ENCODE measurements at places on chromosomes 1 and 21.

DNA sequence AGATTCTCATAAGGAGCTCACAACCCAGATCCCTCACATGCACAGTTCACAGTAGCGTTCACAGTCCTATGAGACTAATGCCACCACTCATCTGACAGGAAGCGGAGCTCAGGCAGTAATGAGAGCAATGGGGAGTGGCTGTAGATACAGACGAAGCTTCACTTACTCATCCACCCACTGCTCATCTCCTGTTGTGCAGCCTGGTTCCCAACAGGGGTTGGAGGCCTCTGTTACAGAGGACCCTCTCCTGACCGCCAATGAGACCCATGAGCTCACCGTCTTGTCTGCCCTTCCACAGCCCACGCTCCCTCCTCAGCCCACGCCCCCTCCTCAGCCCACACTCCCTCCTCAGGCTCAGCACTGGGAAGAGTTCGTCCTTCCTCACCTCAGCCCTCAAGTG lies 39.6 kb downstream of the RSPH1 start:
- DNase-seq: peak; percentile 39

GRCh38 chr1:184030433-184031091 lies 7.0 kb downstream of the COLGALT2 start:
- no peak for DNase-seq

DNA sequence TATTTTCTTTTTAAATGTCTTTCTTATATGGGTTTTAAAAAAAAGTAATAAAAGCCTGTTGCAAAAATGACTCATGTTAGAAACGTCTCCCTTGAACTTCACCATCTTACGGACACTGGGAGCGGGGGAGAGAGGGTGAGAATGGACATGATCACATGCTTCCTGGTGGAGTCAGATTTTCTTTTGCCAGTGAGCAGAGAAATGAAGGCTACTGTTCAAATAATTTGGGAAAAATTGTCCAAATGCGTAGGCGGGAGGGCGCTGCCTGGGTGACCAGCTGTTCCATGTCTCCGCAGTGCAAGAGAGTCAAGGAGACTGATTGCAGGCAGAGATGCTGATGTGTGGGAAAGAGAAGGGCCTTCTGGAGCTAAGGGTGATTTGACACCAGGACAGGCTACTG lies 23.1 kb downstream of the EIF2D start:
- DNase-seq: no peak

GRCh38 chr21:21997390-21998333 lies 999.5 kb downstream of the NCAM2 start:
- DNase-seq: no peak

DNA sequence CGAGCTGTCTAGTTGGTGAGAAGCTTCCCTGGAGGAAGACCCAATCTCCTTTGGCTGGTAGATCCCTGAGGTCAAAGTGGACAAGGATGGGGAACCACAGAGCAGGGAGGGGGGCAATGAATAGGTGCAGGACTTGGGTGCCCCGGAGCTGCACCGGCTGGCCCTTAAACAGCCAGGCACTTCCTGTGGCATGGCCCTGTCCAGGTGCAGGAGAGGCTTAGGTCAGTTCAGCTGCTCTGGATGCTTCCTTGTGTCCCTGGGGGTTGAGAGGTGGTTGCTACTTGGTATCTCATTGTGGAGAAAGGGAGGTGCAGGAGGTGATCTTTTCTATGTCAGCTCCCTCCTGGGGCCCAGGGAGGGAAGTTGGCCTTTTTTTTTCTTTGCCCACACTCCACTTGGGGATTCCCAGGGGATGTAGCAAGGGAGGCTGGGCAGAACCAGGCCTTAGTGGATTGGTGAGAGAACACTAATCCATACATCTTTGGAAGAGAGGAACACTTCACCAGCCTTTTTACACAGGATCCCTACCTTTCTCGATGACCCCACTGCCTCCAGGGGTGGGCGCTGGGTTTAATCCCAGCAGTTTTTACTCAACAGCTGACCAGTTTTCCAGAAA lies 1.2 kb upstream of the ST3GAL3 start:
- no peak for DNase-seq
